Fibroblast of villous mesenchyme (primary cell): ENCODE measurements at places on chromosomes 4 and X. TPM values are rescaled to one million over a fixed set of nuclear protein-coding genes. Genes with fewer than 3 reads are reported as not detected.

DNA sequence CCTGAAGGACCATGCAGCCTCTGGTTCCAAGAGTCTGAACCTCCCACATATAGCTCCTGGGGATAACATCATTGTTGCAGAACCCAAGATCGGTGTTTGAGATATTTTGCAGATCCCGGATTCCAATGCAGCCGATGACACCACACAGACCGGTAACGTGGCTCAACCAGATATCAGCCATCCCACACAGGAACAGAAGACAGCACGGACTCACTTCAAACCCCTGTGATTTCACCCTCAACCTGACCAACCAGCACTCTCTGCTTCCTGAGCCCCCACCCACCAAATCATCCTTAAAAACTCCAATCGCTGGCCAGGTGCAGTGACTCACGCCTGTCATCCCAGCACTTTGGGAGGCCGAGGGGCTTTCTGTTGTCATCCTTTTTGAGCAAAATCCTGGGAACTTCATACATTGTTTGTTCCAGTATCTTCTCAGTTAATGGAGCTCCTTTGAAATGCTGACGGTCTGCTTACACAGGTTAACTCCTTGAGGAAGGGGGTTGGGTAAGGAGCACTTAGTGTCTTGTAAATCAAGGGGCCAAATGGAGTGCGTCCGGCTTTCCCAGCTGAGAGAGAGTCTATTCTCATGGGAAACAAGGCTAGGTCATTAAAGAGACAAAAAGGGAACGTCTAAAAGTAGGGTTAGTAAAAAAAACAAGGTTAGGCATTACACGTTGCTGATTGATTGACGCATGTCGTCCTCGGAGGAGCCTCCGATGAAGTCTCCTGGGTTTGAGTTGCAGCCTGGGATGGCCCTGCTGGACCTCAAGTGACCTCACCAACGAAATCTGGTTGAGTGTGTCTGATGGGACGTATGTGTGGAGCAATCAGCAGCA lies 230.4 kb downstream of the CRLF2 start:
- DNase-seq, result no peak

GRCh38 chrX:2984342-2984741 lies 22.0 kb upstream of the ARSH start:
- DNase-seq, result no peak

- DNase-seq, result peak; percentile 36
These were observed 48.1 kb downstream of the LUZP4 start for GRCh38 chrX:115337491-115338144.

GRCh38 chr4:126470862-126471261 lies 1156.1 kb downstream of the FAT4 start:
- DNase-seq, result peak; percentile 26

DNA sequence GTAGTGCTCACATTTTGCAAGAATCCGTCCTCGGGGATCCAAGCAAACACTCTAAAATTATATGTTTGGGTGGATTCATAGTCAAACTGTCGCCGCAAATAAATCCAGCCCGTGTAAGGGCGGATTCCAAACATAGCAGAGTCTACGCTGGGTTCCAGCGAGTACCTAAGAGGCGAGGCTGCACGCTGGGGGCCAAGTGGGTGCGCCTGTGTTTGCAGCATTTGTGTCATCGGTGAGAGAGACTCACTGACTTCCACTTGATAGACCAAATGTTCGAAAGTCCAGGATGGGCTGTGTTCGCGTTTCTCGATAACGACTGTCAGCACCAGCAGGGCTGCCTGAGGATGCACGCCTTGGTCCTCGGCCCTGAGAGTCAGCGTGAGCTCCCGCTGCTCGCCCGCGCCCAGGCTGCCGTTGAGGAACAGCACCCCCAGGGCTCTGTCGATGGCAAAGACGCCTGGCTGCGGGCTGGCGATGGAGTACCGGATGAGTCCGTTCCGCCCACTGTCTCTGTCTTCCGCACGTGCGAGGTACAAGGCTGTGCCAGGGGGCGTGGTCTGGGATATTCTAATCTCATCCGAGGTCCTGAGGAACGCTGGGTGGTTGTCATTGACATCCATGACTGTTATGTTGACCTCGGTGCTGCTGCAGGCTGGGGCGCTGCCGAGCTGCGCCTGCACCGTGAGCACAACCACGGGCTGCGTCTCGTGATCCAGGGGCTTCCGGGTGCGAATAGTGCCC lies 158.7 kb downstream of the DCHS2 start:
- no peak for DNase-seq

- no peak for DNase-seq
These were observed 509.1 kb downstream of the PPP4R3C start for GRCh38 chrX:26954029-26954428.

- DNase-seq, result no peak
These were observed 30.2 kb upstream of the TENM3 start for GRCh38 chr4:182213004-182213403.

DNA sequence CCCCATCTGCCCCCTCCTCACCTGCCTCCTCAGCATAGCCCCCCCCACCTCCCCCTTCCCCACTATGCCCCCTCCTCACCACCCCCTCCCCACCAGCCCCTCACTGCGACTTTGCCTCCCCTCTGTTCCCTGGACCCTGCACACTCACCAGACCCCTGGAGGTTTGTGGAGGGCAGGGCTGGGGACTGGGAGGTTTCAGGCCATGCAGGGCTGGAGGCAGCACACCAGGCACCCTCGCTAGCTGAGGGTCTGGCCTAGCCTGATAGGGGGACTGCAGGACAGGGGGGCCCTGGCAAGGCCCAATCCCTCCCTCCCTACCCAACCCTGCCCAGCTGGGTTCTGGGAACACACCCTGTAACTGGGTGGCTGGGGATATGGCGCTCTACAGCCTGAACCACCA lies 28.0 kb downstream of the TACC3 start:
- DNase-seq, result no peak

DNA sequence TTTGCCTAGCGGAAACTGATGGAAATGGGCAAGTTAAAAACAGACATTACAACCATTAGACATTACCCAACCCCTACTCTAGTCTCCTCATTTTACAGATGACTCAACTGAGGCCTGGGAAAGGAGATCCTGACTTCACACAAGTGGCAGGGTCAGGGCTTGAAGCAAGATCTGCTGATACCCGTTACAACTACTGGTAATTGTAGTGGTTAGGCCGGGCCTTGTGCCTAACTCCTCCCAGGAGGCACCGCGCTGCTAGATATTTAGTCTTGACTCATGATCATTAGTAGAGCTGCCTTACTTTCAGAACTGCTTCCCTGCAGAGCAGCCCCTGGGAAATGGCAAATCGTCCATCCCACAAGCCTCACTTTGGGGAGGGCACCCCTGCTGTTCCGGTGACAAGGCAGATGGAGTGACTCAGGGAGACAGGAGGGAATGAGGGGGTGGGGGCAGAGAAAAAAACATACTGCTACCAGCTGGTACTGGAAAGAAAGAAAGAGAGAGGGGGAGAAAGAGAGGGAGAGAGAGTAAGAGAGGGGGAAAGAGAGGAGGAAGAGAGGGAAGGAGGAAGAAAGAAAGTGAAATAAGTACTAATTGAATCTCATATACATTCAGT lies 12.2 kb downstream of the ARHGEF6 start:
- peak; percentile 76 for DNase-seq

GRCh38 chr4:37244583-37245390 lies at the start of gene NWD2:
Gene NWD2 (plus strand): TSS chr4:37244743. CDS start chr4:37245068, 325 bp downstream.
- no peak for DNase-seq

DNA sequence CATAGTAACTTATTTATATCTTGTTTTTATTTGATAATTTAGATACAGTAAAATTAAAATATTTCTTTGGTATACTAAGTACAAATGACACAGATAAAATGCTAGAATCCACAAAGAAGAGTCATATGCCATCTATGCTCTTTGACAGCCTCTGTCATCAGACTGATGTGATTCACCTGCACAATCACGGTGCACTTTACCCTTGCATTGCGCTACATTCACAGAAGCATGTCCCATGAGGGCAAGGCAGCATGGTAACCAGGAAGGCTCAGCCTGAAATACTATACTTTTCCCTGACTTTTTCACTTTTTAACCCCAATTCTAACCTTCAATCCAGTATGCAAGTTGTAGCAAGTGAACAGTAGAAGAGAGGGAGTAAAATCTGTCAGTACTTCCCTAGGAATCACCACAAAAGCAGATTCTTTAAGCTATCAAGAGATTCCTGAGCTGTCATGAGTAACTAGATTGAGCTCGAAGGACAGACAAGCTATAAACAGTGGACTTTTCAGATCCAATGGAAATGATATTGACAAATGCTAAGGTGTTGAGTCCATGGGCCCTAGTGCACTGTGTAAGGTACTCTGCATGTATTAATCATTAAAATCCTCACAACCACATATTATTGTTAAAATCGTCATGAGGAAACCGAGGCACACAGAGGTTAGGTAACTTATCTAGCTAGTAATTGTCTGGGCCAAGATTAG lies 14.2 kb downstream of the SEC24D start:
- no peak for DNase-seq

GRCh38 chr4:123452616-123453015 lies 56.0 kb downstream of the SPRY1 start:
- peak; percentile 86 for DNase-seq

DNA sequence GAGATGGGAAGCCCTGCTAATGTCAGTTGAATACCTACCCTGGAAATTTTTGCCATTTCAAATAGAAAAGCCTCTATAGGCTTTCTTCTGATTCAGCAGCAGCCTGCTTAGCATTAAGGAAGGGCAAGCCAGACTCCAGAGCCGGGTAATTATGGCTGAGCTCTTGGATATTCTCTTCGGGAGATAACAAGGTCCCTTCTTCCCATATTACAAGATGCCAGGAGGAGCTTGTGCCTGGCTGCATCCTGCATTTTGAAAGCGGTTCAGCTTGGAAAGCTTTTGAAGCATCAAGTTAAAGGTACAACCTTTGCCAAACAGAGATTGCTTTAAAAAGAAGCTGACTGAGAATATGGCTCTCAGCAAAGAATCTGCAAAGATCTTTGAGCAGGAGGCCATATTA lies 399.6 kb upstream of the RPS6KA3 start:
- no peak for DNase-seq

DNA sequence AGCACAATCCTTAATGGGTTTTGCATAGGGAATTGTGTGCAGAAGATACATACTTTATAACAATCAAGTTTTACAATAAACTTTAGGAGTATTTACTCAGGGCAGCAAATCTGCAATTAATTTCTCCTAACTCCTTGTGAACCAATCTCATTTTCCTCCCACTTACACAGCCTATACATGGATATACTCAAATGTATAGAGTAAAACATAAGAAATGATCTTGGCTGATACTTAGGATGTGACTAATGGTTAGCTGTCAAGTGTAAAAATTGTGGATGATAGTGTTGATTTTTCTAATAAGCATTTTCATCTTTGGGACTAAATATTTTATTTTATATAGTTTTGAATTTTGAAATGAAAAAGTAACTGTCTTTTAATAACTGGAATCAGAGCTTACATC lies 759.6 kb downstream of the GRID2 start:
- no peak for DNase-seq

DNA sequence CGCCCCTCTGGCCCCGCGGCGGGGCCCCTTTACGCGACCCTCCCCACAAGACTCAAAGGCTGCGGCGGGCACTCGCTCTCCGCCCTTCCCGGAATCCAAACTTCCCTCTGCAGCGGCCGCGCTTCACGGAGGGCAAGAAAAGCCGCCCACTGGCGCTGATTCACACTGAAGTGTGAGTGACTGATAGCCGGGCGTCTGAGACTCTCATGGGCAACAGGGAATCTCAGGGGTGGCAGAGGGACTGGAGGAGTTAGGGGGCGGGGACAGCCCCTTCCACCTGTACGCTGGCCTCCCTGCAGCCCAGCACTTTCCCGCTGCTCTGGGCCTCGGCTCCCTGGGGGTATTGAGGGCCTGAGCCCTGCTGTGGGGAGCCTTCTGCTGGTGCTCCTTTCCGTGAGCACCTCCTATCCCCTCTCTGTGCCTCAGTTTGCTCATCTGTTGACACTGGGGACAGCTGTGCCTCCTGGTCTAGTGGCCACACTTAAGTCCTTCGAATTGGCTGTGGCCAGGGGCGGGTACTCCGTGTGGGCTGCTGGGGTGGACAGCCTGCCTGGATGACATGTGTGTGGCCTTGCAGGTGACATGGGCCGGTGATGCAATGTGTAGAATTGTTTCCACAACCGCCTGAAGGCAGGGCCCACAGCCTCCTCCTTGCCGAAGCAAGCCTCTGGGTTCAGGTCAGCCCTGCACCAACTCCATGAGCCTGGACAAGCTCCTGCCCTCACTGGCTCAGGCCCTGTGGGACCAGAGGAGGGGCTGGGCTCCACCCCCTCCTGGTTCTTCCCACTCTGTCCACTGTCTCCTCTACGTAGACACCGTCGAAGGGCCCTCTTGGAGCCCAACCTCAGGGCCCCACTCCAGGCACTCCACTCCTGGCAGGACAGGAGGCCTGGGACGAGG lies 951 bp downstream of the SH3BP2 start:
- peak; percentile 63 for DNase-seq

GRCh38 chr4:118353534-118354030 lies 779 bp upstream of the PRSS12 start:
- DNase-seq, result no peak

DNA sequence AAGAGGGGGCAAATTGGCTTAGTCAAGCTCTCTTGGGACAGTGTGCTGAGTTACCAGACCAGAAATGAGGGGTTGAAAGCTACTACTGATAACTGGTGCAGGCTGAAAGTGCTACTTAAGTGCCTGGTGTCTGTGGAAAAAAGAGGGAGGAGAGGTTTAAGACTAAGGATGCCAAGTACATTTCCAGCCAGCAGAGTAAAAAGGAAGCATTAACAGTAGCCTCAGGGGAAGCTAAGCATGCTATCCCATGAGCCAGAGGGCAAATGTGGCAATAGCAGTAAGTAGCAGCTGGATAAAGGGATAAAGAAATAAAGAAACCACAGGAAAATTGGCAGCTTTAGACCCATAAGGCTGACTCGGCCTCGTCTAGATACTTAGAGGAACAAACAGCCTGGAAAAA lies 196.3 kb upstream of the MAB21L2 start:
- DNase-seq, result peak; percentile 95

GRCh38 chr4:24472161-24472510 lies 112.2 kb downstream of the DHX15 start:
- no peak for DNase-seq

GRCh38 chr4:4864443-4864939 lies 5.0 kb downstream of the MSX1 start:
- DNase-seq, result no peak

GRCh38 chr4:29336861-29337260 lies 1383.3 kb upstream of the PCDH7 start:
- DNase-seq, result no peak

GRCh38 chr4:165367040-165367439 lies 11.8 kb upstream of the CPE start:
- DNase-seq, result no peak

GRCh38 chr4:165520086-165520485 lies 141.3 kb downstream of the CPE start:
- DNase-seq, result no peak

GRCh38 chr4:1731180-1731579 lies 9.9 kb downstream of the TACC3 start:
- no peak for DNase-seq

GRCh38 chr4:78704981-78705683 lies 71.0 kb upstream of the BMP2K start:
- DNase-seq, result no peak

Gene CD40LG
- not detected in 2 replicates for total RNA-seq

Gene ZNF732
- 0.43 and 0.64 TPM in 2 replicates for total RNA-seq

Gene LDB2
- 19.9 and 24.2 TPM in 2 replicates for total RNA-seq

Gene NLGN3
- total RNA-seq, result 0.32 and 0.43 TPM in 2 replicates

Gene DKK2
- under 0.01 and 0.43 TPM in 2 replicates for total RNA-seq

Gene MSX1
- 3.2 and 4.3 TPM in 2 replicates for total RNA-seq

Gene TADA2B
- 12.2 and 16.0 TPM in 2 replicates for total RNA-seq
